ENCODE measurements at places on chromosomes 11 and 22.

GRCh38 chr11:41320653-41321052 is 138.8 kb downstream of the LRRC4C start:
- DNase-seq: no peak

GRCh38 chr11:45646275-45646927 is 19.0 kb downstream of the CHST1 start:
- peak; percentile 34 for DNase-seq

DNA sequence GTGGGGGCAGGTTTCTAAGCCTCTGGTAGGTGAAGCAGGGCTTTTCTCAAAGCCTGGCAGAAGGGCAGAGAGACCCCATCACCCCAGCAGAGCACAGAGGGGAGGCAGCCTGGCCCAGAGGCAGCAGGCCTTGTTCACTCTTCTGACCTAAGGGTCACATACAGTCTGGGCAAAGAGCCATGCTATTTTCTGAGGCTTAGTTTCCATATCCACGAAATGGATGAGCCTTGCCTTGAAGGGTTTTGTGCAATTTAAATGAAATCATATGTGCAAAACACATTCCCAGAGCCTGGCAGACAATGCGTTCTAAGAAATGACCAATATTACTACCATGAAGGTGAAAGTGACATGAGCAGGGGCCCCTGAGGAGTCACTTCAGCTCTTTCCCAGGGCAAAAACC is 44.5 kb downstream of the HIRA start:
- DNase-seq: no peak

GRCh38 chr11:11979488-11980117 is 28.8 kb downstream of the DKK3 start:
- DNase-seq: no peak

DNA sequence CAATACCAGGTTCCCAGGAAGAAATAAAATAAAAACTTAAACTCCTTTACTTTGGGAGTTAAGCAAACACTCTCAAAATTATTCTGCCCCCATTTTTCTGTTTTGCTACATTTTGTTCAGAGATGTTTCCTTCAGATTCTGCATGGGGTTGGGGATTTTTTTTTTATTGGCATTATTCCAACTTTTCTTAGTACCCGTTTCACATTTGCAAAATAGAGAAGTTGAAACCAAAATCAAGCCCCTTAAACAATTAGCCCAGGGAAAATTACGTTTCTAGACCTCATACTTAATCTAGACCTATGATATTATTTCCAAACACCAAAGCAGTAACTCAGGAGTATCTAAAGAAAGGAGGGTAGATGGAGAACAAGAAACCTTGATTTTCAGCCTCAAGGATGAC is 20.6 kb upstream of the MS4A7 start:
- no peak for DNase-seq

- peak; percentile 44 for DNase-seq
Observed at GRCh38 chr11:63613517-63614135, 607 bp downstream of the PLAAT3 start.

DNA sequence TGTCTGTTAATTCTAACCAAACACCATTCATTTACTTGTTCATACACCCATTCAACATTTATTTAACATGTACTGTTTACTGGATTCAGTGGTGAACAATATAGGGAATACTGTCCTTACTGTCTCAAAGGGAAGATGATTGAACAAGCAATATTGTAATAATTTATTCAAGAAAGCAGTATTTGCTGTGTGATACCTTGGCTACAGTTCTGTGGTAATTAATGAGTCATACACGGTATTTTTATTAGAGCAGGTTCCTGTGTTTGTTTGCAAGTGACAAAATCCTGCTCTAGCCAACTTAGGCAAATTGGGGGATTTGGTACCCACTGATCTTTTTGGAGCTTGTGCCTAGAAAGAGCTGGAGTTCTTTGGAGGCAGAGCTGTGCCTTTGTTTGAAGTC is 15.7 kb downstream of the PIH1D2 start:
- no peak for DNase-seq

GRCh38 chr11:124483422-124483821 is 37.9 kb upstream of the OR8B8 start:
- no peak for DNase-seq

- DNase-seq: no peak
Observed at GRCh38 chr11:841981-842369, 354 bp downstream of the POLR2L start.

GRCh38 chr11:68750195-68751003 is 921 bp downstream of the TESMIN start:
- no peak for DNase-seq

DNA sequence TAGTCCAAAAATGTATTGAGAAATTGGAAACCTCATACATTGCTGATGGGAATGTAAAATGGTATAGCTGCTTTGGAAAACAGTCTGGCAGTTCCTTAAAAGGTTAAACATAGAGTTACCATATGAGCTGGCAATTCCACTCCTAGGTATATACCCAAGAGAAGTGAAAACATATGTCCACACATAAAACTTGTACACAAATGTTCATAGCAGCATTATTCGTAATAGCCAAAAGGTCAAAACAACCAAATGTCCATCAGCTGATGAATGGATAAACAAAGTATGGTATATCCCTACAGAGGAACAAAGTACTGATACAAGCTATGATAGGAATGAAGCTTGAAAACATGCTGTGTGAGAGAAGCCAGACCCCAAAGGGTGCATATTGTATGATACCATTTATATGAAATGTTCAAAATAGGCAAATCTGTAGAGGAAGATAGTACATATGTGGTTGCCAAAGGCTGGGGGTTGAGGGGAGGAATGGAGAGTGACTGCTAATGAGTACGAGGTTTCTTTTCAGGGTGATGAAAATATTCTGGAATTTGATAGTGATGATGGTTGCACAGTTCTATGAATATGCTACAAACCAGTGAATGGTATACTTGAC is 85.8 kb downstream of the ZBTB16 start:
- no peak for DNase-seq

DNA sequence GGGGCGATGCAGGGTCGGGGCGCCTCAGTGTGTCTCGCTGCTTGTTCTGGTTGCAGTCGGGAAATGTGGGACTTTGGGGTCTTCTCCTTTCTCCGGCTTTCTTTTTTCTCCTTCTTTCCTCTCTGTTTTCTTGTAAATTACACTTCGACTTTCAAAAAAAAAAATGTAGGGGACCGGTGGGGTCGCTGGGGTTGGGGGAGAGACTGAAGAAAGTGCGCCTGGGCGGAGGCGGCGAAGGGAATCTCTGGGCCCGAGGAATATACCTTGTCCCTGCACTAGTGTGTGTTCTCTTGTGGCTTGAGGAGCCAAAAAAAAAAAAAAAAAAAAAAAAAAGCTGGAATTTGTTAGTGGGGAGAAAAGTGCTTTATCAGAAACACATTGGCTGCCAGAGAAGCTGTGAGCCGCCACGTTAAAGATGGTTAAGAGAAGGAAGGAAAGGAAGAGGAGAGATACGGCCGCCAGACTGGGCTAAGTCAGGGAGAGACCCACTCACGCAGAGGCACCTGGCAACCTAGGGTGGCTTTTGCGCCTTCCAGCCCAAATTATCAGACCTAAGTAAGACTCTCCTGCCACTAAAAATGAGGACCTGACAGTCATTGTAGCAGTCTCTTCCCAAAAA is 8.4 kb upstream of the FLI1 start:
- no peak for DNase-seq

DNA sequence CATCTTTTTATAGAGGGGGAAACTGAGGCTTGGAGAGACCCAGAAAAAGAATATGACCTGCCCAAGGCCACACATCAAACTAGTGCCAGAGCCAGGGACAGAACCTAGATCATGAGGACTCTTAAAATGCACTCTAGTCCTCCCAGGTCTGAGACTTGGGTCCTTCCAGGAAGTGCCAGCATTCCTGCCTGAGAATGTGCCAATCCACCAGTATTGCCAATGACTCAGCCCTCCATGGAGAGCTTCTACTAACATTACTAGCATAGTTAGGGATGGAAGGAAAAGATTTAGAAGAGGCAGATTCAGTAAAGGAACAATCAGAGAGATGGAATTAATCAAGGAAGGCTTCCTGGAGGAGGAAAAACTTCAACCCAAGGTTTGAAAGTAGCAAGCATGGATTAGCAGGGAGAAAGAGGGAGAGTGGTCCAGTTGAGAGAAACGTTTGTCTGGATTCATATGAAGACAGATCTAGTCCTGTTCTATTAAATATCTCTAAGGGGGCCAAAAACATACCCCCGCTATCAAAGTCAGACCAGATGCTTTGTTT is 20.1 kb upstream of the SMIM35 start:
- no peak for DNase-seq

Measured in CD4-positive, alpha-beta T cell treated with Interleukin-2 at 100 ng/mL for 4 hours (primary cell).